ENCODE measurements at places on chromosomes 12 and 14. TPM values are rescaled to one million over a fixed set of nuclear protein-coding genes. Genes with fewer than 3 reads are reported as not detected.
A peak's percentile ranks its signal among the peaks of the same experiment; 100 is the strongest.

The TSPAN19 gene
- not detected for total RNA-seq

GRCh38 chr12:50246873-50247612, 36.3 kb downstream of the LIMA1 start:
- DNase-seq: peak; percentile 88

DNA sequence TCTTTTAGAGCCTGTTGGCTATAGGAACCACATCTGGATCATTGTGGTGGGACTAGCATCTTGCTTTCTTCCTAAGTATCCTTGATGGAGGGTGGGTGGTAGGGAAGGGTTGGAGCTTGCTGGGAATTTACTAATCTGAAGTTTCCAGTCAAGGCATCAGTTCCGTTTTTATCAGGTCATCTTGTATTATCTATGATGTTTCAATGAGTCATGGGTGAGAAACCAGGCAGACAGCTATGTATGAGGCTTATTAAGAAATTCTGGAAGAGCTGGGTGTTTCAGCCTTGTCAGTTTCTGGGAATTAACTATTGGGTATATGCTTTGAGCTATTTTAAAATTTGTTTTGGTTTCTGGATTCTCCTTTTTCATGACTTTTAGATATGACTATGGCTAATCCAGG, 11.3 kb downstream of the TSFM start:
- no peak for DNase-seq

DNA sequence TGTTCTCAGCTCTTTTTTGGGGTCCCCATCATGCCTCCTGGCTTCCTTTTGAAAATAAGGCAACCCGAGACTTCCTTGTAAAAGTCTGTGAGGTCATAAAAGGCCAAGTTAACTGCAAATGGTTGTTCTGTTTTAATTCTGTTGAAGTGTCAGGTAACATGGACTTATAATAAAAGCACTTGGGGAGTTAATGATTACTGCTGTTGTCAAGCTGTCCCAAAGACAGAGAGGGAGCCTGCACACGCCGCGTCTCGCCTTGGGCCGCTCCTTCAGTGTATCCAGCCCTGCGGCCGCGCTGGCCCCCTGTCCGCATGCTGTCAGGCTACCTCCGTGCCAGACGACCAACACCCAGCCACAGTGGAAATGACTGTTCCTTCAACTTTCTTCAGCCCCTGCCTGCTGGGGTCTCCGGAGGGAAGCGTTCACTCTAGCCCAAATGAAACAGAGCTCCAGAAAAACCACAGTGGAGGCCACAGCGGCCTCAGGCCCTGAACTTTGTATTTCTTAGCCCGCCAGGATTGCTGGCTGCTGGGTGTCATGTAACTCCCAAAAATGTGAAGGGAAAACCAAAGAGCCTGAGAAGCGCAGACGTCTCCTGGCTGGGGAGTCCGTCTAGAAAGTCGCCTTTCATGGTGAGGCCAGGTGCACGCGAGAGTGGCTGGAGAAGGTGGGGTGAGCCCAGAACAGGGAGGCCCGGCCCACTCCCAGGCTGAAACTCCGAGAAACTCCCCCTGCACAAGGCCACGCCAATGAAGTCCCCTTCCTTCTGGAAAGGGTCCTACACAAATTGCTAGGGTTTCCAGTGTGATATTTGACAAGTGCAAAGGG, 189.1 kb downstream of the ZFP36L1 start:
- no peak for DNase-seq

GRCh38 chr12:108090107-108090899, 38.8 kb upstream of the WSCD2 start:
- no peak for DNase-seq

All from transverse colon (tissue), 4 donors.